ENCODE measurements at places on chromosomes 6 and 20. TPM values are rescaled to one million over a fixed set of nuclear protein-coding genes. Genes with fewer than 3 reads are reported as not detected.

Gene OPRM1
- not detected for total RNA-seq

Gene HMGCLL1
- not detected for total RNA-seq

- DNase-seq: peak; percentile 50
Observed at GRCh38 chr6:158697811-158698210, 48.0 kb downstream of the SYTL3 start.

- no peak for DNase-seq
Observed at GRCh38 chr6:134442073-134442472, 124.2 kb upstream of the SGK1 start.

GRCh38 chr20:38217791-38218565 is 42.6 kb downstream of the KIAA1755 start:
- DNase-seq: peak; percentile 85

DNA sequence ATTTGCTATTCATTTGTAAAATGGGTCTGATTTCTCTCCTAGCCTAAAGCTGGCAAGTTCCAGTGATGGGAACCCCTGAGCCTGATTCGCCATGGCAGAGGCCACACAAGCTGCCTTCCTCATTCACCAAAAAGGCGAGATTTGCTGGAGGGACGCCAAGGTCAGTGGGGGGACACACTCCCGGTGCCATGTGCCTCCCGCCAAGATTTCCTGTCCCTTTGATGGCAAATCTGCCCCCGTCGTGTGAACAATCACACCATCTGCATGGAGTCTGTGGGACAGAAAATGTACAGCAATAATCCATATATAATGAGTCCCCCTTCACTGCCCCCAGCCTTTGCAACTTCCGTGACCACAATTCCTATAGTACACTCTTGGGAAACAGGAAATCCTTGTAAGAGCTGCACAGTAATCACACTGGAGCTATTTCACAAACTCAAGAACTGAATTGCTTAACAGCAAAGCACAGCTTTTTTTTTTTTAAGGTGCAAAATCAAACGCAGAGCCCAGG is 15.7 kb upstream of the IGF2R start:
- DNase-seq: no peak

DNA sequence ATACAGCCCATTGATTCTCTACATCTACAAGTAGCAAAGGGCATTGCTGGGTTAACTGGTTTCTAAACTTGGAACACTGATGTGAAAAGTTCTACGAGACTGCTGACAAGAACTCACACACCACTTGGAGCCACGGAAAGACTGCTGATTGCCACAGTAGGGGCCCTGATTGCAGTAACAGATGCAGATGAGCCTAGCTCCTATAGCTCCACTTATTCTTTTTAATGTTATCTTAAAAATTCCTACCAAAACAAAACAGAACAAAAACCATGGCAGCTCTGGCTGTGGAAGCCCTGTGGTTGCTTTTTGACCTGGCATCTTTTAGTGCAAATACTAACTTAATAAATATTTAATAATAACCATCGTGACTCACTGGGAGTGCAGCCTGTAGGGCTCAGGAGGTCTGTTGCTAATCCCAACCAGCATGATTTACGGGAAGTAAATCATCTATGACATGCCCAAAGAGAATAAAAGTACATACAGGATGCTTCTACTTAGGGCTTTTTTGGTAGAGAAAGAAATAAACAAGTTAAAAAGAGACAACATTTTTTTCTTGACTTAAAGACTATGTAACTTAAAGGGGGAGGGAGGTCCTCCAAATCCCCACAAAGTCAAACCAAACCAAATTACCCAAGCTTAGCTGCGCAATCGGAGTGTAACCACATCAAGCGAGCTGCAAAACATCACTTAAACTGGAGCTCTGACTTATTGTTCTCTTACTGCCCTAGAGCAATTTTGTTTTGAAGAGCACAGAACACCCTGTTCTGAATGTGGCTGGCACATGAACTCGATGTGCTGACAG is 87.2 kb downstream of the FKBP5 start:
- DNase-seq: peak; percentile 72
